HAP-1 (cell line): ENCODE measurements at places on chromosomes 6 and 20.

- no peak for DNase-seq
Measured at GRCh38 chr6:41777551-41778285, 2.0 kb downstream of the FRS3 start.

- DNase-seq: no peak
Measured at GRCh38 chr6:72386324-72386723, 235.5 kb upstream of the KCNQ5 start.

DNA sequence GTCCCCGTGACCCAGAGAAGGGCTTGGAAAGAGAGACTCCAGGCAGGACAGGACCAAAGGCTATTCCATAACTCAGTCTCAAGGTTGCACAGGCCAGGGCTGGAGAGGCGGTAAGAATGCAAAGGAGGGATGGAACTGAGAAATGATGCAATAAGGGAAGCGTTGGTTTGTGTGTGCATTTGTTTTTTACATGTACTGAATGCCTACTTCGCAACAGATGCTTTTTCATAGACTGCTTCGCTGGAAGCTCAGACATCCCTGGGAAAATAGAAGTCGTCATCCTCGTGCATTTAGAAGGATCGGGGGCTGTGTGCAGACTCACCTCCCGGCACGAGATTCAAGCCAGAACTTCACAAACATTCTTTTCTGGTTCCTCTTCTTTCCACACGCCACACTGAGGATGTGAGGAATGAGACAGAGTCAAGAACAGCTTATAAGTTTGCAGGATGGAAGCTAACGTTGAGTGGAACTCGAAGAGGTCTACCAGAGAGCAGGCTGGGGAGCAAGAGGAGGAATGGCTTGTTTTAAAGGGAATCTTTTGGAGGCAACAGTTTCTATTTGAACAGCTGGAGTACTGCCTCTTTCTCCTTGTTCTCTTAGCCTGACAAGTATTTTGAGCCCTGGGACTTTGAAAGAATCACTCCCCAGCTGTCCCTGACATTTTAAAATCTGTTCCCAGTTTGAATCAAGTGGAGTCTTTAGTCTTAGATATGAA, 19.3 kb upstream of the LY86 start:
- no peak for DNase-seq

- no peak for DNase-seq
Measured at GRCh38 chr20:15938847-15939246, 634.4 kb downstream of the KIF16B start.

DNA sequence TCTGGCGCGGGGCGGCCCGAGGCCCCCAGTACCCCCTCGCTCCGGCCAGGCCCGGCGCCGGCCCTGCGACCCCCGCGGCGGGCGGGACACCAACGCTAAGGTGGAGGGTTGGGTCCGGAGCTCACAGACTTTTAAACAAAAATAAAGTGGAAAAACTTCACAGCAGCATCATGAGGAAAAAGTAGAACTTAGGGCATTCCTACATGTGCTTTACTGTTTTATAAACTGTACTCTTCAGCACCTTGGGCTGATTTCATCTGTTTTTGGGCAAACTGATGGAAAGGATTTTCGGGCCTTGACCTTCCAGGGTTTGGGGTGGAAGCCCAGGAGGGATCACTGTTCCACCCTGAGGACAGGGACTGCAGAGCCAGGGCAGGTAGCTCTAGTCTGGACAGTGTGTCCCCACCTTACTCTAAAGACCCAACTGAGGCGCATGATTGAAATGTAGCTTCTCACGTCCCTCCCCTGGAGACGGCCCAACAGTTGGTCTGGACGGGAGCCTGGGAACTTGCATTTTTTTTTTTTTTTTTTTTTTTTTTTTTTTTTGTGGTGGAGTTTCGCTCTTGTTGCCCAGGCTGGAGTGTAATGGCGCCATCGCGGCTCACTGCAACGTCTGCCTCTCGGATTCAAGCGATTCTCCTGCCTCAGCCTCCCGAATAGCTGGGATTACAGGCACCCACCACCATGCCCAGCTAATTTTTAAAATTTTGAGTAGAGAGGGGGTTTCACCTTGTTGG, 740 bp downstream of the NELFCD start:
- peak; percentile 44 for DNase-seq

DNA sequence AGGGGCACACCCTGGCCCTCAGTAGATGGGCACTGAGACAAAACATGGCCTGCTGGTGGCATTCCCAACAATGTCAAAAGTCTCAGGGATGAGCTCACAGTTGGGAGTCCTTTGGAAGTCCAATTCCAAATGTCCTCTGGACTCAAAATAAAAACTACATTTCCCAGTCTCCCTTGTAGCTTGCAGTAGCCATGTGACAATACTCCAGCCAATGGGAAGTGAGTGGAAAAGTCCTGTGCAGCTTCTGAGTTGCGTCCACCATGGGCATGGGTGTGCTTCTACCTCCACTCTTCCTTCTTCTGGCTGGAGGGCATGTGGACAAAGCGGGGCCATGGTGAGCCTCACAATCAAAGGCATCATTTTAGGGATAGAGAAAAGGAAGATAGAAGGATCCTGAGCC, 5.8 kb upstream of the ADAM33 start:
- DNase-seq: peak; percentile 51

DNA sequence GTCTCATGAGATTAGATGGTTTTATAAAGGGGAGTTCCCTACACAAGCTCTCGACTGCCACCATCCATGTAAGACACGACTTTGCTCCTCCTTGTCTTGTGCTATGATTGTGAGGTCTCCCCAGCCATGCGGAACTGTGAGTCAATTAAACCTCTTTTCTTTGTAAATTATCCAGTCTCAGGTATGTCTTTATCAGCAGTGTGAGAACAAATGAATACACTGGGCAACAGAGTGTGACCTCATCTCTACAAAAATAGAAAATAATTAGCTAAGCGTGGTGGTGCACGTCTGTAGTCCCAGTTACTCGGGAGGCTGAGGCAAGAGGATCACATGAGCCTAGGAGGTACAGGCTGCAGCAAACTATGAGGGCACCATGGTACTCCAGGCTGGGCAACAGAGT, 51.3 kb downstream of the MDN1 start:
- no peak for DNase-seq

GRCh38 chr6:161853657-161854056, 579.8 kb upstream of the AGPAT4 start:
- no peak for DNase-seq

DNA sequence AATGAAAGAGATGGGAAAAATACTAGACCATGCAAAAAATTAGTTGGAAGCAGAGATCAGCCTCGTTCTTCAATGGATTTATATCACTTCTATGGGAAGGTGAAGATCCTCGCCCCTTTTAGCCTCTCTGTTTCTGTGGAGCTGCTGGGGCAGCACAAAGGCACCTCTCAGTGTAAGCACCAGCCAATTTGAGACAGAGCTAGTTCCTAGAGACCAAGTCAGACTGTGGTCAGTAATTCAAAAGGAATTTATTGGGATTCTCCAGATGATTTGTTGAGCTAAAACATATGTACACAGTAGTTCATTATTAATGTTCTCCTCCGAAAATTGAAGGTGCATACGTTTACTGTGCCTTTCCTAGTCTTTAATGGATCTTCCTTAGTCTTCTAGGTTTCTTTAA, 42.4 kb downstream of the SCGN start:
- DNase-seq: no peak

DNA sequence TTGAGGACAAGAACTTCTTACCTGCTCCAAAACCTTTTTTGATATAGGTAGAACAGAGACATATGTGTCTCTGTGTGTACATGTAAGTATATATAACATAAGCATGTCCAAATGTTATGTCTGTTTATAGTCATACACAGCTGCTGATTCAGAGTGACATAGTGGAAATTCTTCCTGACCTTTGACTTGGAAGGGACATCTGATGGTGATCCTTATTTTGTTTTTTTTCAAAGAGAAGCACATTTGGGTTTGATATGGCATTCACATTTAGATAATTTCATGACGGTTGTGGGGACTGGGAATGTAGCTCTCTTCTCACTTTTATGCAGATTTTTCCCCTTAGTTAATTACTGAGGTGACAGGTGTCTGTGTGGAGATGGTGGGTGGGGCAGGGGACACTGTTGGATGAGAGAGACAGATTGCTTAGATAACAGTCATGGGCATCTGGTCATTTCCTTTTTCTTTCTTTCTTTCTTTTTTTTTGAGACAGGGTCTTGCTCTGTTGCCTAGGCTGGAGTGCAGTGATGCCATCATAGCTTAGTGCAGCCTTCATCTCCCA, 39.0 kb downstream of the FARS2 start:
- no peak for DNase-seq

GRCh38 chr6:98880486-98880885, 46.1 kb downstream of the POU3F2 start:
- no peak for DNase-seq

DNA sequence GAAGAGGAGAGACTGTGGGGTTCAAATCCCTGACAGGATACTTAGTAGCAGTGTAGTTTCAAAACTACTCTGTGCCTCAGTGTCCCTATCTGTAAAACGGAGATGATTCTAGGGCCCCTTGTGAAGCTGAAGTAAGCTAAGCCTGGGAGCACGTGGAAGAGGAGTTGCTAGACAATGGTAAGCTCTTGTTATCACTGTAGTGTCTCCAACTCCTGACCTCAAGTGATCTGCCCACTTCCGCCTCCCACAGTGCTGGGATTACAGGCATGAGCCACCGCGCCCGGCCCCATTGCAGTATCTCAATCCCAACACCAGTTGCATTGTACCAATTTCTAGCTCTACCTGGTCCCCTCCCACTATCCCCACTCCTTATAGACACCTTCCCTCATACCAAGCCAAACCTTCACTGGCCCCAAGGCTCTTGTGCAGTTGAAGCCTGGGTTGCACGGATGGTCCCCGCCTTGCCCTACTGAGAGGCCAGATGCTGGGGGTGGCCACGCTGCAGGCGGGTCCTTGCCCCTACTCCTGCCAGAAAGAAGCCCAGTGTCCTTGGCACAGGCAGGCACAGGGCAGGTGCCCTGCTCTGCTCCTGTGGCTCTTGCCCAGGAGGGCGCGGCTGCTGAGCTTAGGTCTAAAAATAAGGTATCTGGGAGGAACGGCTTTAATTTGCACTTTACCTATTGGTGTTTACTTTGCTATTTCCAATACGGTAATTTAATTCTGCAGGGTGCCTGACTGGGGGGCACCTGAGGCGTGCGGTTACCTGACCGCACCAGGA, 118.1 kb downstream of the VEGFA start:
- DNase-seq: no peak

DNA sequence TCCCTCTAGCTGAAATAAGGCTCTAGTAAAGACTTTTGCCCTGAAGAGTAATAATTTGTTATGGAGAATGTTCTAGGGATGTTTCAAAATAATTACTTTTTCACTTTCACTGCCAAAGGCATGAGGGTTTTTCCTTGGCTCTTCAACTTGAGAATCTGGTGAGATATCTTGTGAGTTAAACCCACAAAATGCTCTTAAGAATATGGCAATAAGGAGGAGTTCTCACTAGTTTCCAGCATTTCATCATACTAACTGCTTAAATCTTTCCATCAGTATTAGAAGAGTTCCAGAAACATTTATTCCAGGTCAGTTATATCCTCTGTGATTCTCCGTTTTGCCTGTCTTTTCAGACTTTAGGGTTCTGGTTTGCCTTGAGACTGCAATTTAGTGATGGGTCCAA, 785.6 kb upstream of the GJE1 start:
- no peak for DNase-seq

DNA sequence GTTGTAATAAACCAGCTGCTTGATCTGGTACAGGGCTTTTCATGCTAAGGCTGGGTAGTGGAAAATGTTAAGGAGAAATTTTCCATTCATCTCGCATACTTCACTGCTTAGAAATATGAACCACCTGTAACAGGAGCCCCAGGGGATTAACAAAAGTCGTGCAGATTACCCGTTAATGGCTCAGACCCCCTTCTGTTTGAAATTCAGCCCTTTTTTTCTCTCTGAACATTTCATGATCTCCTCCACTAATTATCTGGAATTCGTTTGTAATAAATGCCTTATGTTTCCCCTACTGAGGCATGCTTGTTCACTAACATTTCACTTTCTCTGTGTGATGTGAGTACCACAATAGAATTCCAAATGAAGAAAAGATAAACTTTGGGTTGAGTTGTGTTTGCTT, 336.4 kb upstream of the HSF2 start:
- no peak for DNase-seq

DNA sequence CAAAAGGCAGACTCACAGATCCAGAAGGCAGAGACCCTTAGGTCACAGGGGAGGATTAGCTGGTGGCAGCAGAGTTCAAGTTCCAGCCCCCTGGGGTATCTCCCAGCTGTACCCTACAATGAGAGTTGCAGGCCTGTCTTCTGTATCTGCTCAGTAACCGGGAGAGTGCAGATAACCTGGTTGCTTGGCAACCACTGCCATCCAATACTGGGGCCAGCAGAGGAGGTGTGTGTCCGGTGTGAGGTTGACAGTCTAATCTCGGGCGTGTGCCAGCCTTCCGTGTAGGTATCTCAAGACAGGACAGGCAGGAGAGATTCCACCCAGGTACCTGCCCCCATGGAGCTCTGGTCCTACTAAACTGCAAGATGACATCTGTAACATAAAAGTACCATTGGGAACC, 56.6 kb upstream of the TBC1D7 start:
- no peak for DNase-seq

DNA sequence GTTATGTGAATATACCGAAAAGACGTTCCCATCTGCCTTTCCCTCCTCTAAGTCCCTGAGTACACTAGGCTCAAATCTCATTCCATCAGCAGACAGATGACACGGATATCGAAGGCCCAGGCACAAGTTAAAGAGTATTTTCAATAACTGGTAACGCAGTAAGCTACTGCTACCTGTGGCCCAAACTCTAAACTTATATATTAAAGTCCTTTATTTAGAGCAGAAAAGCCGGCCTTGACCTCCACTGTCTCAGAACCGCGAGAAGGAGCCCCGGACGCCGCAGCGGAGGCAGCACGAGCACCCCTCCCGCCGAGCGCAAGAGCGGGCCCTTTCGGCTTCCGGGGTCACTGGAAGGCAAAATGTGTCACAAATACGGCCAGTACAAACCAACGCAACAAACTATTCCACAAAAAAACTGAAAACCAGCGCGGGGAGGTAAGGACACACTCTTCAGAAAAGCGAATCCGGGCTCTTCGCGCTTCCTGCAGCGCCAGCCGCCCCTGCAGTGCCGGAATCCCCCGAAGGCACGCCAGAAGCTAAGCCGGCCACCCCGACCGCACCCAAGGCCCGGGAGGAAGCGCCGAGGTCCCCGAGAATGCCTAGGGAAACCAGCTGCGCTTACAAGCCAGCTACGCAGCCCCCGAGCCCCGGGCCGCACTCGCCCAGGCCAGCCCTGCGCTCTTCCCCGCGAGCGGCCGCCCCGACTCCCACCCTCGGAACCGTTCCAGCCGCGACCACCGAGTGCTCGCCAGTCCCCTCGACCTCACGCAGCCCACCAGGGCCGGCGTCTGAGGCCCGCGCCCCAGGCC, 681 bp downstream of the DIDO1 start:
- DNase-seq: peak; percentile 46

DNA sequence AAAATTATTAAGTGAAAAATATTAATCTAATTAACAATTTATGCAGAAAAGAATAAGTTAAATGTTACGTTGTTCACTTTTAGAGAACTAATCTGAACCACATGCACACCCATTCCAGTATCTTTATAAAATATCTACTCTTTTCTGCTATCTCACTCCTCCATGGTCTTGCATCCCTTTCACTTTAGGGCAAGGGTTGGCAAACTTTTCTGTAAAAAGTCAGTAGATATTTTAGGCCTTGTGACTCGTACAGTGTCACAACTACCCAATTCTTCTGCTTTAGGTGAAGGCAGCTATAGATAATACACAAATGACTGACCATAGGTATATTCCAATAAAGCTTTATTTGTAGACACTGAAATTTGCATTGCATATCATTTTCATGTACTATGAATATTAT, 39.7 kb upstream of the SUPT3H start:
- DNase-seq: no peak

- no peak for DNase-seq
Measured at GRCh38 chr20:408843-409696, 971 bp downstream of the RBCK1 start.
